ENCODE measurements at places on chromosomes 6 and 20. TPM values are rescaled to one million over a fixed set of nuclear protein-coding genes. Genes with fewer than 3 reads are reported as not detected.

TBXT gene
- total RNA-seq: 1.2 TPM

DPM1 gene
- total RNA-seq: 54.3 TPM

SLC32A1 gene
- 0.55 TPM for total RNA-seq

PAX1 gene
- total RNA-seq: not detected

RAB32 gene
- 39.1 TPM for total RNA-seq

GRCh38 chr6:132300323-132300949 lies 100.8 kb downstream of the MOXD1 start:
- no peaks in the 10 kb centered on the region for H3K4me1 ChIP-seq
- no peaks in the 10 kb centered on the region for H3K27me3 ChIP-seq
- H3K27ac ChIP-seq: no peak overlapping the region
- peak; percentile 60 for DNase-seq

- no peaks in the 10 kb centered on the region for H3K27me3 ChIP-seq
- peaks cover 20% of the 10 kb centered on the region for H3K4me1 ChIP-seq
- H3K36me3 ChIP-seq: no peaks in the 10 kb centered on the region
These were observed 6.8 kb upstream of the POU3F2 start for GRCh38 chr6:98827295-98828159.

GRCh38 chr6:145733810-145734209 lies 1.5 kb downstream of the EPM2A start:
- H3K4me1 ChIP-seq: peaks cover 9% of the 10 kb centered on the region
- no peak overlapping the region for H3K4me3 ChIP-seq
- peak overlapping the region; percentile 99 for H3K27ac ChIP-seq
- no peaks in the 10 kb centered on the region for H3K27me3 ChIP-seq
- DNase-seq: no peak
- no peaks in the 10 kb centered on the region for H3K36me3 ChIP-seq

DNA sequence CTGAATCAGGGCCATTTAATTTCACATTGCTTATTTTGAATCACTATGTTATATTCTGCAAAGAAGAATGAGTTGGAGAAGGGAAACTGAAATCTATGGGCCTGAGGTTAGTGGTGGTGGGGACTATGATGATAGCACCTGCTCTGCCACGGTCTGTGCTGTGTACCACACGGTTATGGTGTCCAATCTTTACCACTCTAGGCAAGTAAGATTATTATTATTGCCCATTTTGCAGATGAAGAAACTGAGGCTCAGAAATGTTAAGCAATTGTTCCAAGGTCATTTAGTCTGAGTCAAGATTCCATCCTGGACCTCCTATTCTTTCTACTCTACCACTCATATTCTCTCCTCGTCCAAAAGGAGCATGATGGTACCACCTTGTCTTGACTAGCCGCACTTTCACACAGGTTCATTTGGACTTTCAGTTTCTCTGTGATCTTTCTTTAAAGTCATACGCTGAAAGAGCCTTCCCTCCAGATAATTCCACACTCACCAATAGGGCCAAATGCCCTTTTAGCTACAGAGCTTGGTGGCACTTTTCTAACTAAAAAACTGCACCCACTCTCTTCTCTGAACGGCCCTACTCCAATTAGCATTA lies 56.2 kb downstream of the GFOD1 start:
- no peak overlapping the region for H3K4me3 ChIP-seq
- H3K4me1 ChIP-seq: no peaks in the 10 kb centered on the region
- H3K36me3 ChIP-seq: no peaks in the 10 kb centered on the region

GRCh38 chr6:446418-447366 lies 55.1 kb downstream of the IRF4 start:
- H3K4me3 ChIP-seq: no peak overlapping the region
- no peaks in the 10 kb centered on the region for H3K36me3 ChIP-seq
- no peak overlapping the region for H3K27ac ChIP-seq

RCAN2 gene
- total RNA-seq: 6.3 TPM

DNA sequence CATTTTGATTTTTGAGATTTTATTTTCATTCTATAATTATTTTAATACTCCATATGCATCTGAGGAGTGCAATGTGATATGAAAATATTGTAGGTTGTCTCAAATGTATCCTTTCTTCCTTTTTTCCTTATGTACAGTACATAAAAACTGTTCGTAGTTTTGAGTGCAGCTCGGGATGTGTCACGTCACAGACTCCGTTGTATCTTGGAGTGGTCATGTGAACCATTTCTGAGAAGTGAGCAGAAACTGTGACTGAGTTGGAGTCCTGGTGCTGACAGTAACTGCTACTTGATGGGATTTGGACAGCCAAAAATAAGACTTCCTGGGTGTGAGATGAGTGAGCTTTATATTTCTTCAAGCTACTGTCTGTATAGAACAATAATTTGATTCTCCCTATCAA lies 761.4 kb upstream of the MAN1A1 start:
- H3K4me1 ChIP-seq: no peaks in the 10 kb centered on the region
- no peak overlapping the region for H3K27ac ChIP-seq
- no peak overlapping the region for H3K4me3 ChIP-seq

DNA sequence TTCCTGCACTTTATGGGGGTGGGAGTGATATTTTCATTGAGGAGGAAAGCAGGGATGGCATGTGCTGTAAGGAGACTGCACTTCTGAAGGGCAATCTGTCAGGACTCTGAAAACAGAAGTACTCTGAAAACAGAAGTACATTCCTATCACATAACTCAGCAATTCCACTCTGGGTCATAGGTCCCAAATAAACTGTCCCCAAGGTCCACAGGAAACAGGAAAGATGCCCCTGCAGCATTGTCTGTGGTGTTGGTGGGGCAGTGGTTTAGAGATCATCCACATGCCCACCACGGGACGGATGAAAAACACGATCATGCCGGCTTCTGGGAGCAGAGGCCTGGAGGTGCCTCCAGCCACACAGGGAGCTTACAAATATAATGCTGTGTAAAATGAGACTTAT lies 150.3 kb downstream of the OTOR start:
- H3K4me3 ChIP-seq: no peak overlapping the region
- H3K27ac ChIP-seq: no peak overlapping the region
- no peaks in the 10 kb centered on the region for H3K4me1 ChIP-seq
- DNase-seq: no peak
- no peaks in the 10 kb centered on the region for H3K36me3 ChIP-seq
- no peaks in the 10 kb centered on the region for H3K27me3 ChIP-seq

PLN gene
- 2.0 TPM for total RNA-seq

DNA sequence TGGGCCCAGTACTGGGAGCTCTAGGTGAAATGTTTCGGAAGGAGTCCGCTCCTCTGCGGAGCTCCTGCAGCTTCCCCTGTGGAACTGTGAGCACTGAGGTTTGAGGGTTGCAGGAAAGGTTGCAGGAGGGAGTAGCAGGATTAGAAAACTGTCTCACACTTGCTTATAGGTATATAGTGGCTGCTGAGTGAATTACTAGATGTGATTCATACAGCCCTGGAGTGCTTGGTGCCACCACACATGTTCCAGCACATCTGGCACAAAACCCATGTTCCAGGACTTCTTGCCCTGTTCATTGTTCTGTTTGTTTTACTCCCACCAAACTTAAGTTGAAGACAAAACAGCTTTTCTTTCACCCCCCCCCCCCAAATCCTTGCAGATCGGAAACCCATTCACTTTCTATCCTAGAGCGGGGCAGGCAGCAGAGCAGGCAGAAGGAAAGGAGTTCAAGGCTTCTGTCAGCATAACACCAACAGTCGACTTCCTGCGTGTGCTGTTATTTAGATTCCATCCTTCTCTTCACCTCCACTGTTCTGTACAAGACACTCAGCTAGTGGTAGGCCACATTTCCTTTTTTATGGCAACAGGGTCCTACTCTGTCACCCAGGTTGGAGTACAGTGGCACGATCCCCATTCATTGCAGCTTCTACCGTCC lies 669 bp upstream of the PEX6 start:
- H3K27me3 ChIP-seq: no peaks in the 10 kb centered on the region
- H3K4me3 ChIP-seq: peak overlapping the region; percentile 90
- H3K36me3 ChIP-seq: no peaks in the 10 kb centered on the region
- H3K27ac ChIP-seq: peak overlapping the region; percentile 86
- peaks cover 14% of the 10 kb centered on the region for H3K4me1 ChIP-seq

DNA sequence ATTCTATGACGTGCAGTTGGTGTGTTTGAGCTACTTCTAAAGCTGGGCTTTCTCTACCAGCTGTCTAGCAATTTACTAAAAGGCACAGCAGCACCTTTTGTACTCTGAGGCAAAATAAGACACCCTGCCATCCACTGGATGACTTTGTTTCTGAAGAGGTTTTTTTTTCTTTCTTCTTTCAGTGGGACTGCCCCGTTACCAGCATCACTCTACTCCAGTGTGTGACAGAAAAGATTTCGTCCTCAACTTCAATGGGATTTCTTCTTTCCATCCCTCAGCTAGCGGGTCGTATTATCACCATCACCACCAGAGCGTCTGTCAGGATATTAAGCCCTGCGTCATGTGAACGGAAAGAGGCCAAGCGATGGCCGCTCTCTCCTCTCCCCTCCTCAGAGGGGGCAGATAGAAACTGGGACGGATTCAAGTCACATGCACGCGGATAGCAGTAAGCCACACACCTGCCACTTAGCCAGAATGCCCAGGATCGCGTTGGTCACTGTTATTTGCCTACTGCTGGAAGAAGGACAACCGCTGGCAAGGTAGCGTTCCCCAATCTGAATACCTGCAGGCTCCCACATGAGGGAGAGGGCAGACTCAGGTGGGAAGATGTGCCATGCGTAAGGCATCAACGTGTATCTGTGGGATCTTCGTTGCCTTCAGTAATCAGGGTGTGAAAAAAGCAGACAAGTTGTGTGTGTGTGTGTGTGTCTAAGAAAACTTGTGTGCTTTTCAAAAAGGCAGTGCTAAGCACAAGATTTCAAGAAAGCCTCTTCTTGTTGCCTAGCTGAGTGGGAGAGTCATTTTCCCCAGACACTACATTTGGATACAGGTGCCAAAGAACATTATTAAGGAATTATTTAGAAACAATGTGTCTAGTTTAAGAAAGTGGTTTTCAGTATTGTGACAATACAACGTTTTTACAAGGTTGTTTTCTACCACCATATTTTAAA lies 5.4 kb downstream of the FOXF2 start:
- peaks cover 1% of the 10 kb centered on the region for H3K4me1 ChIP-seq
- H3K36me3 ChIP-seq: no peaks in the 10 kb centered on the region
- no peaks in the 10 kb centered on the region for H3K27me3 ChIP-seq
- DNase-seq: no peak
- H3K4me3 ChIP-seq: no peak overlapping the region

- H3K27ac ChIP-seq: no peak overlapping the region
- H3K4me1 ChIP-seq: peaks cover 27% of the 10 kb centered on the region
- no peaks in the 10 kb centered on the region for H3K27me3 ChIP-seq
- H3K36me3 ChIP-seq: no peaks in the 10 kb centered on the region
These were observed 21.3 kb downstream of the CTNNBL1 start for GRCh38 chr20:37714978-37715672.

DNA sequence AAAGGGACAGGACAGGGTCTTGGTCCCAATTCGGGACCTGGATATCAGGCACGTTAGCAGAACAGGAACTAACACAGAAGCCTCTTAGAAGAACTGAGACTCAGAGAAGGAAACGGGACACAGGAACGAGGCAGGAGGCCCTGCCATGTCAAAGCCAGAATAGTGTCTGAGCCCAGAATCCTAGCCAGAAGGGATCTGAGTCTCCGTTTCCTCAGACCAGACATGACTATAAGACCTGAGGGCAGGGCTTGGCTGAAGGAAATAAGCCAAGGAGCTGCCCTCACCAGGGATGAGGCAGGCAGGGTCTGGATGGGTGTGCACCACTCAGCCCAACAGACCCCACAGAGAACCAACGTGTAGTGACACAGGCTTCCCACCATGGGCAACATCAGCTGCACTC lies 40.3 kb downstream of the TRERF1 start:
- no peaks in the 10 kb centered on the region for H3K36me3 ChIP-seq
- peaks cover 9% of the 10 kb centered on the region for H3K4me1 ChIP-seq
- H3K4me3 ChIP-seq: no peak overlapping the region
- no peak overlapping the region for H3K27ac ChIP-seq

ALDH5A1 gene
- total RNA-seq: 21.2 TPM

DNA sequence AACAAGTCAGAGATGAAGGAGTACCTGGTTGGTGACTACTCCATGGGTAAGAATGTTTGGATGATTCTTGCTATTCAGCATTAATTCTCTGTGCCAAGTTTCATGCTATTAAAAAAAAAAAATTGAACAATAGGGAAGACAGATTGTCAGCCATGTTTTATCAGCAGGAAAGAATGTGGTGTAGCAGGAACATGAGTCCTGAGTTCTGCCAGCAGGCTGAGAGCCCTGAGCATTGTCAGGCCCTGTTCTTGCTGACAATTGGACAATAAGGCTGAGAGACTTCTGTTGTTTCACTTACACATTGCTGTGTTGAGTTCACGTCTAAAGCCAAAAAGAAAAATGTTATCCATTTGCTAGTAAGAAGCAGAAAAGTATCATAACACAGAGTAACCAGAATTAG lies 70.4 kb upstream of the SMIM28 start:
- H3K27ac ChIP-seq: no peak overlapping the region
- H3K4me3 ChIP-seq: no peak overlapping the region
- no peaks in the 10 kb centered on the region for H3K27me3 ChIP-seq
- no peaks in the 10 kb centered on the region for H3K4me1 ChIP-seq

- H3K4me1 ChIP-seq: no peaks in the 10 kb centered on the region
- H3K27ac ChIP-seq: no peak overlapping the region
- no peaks in the 10 kb centered on the region for H3K36me3 ChIP-seq
- no peak for DNase-seq
- no peaks in the 10 kb centered on the region for H3K27me3 ChIP-seq
These were observed 103.6 kb downstream of the PHF3 start for GRCh38 chr6:63739094-63739687.

NFATC2 gene
- total RNA-seq: 6.5 TPM

SIRPG gene
- 1.1 TPM for total RNA-seq

POM121L2 gene
- total RNA-seq: 5.1 TPM

- H3K27me3 ChIP-seq: no peaks in the 10 kb centered on the region
- no peaks in the 10 kb centered on the region for H3K36me3 ChIP-seq
- no peak overlapping the region for H3K27ac ChIP-seq
- no peaks in the 10 kb centered on the region for H3K4me1 ChIP-seq
- no peak overlapping the region for H3K4me3 ChIP-seq
- DNase-seq: peak; percentile 36
These were observed 50.7 kb upstream of the SIRPA start for GRCh38 chr20:1844325-1845162.

FAM50B gene
- total RNA-seq: 38.6 TPM

DNA sequence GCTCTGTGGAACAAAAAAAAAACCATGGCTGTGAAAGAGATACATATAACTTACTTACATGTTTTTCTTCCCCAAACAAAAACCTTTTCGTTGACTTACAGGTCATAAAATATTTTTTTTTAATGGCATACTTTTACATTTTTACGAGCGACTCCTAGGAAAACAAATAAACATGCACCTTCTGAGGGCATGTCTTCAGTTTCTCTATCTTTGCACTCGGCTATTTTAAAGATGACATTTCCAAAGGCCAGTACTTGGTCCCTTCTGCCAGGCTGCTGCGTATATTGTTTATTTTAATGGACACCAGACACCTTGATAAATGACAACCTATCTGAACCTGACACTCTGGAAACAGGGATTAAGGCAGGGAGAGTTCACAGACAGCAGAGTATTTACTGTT lies 49.4 kb downstream of the PIGU start:
- no peaks in the 10 kb centered on the region for H3K27me3 ChIP-seq
- H3K27ac ChIP-seq: no peak overlapping the region
- no peaks in the 10 kb centered on the region for H3K4me1 ChIP-seq
- no peak overlapping the region for H3K4me3 ChIP-seq
- no peak for DNase-seq
